Mucosa of descending colon (tissue), 3 donors: ENCODE measurements at places on chromosomes 11 and 22. TPM values are rescaled to one million over a fixed set of nuclear protein-coding genes. Genes with fewer than 3 reads are reported as not detected.

The DLG2 gene
- 2.4 TPM for total RNA-seq

The OR56A1 gene
- 0.09 TPM for total RNA-seq

The CABP4 gene
- total RNA-seq, result 1.9 TPM

The KCNJ11 gene
- 3.9 TPM for total RNA-seq

The PANX3 gene
- total RNA-seq, result not detected

The CCDC73 gene
- not detected for total RNA-seq

The SYT13 gene
- total RNA-seq, result 28.6 TPM

The CCDC81 gene
- 0.73 TPM for total RNA-seq

The EFCAB6 gene
- 1.7 TPM for total RNA-seq

The MRGPRX1 gene
- total RNA-seq, result not detected

The PTPRCAP gene
- 10.0 TPM for total RNA-seq

The SCT gene
- 1.0 TPM for total RNA-seq

The GPR83 gene
- total RNA-seq, result 0.51 TPM

The A4GALT gene
- total RNA-seq, result 9.3 TPM

The CYP2D6 gene
- total RNA-seq, result 10.0 TPM

The APOBEC3H gene
- total RNA-seq, result not detected

The APOA4 gene
- not detected for total RNA-seq

The FAM83F gene
- total RNA-seq, result 48.0 TPM

The EHD1 gene
- total RNA-seq, result 85.9 TPM

The OR5D16 gene
- not detected for total RNA-seq

The DRD2 gene
- total RNA-seq, result 0.41 TPM

The ACER3 gene
- 45.7 TPM for total RNA-seq

The OR4A16 gene
- not detected for total RNA-seq

The CALCB gene
- total RNA-seq, result not detected

The SCN3B gene
- total RNA-seq, result 2.6 TPM

The CCDC188 gene
- total RNA-seq, result 0.41 TPM

The BRSK2 gene
- 4.3 TPM for total RNA-seq

The OR10D3 gene
- not detected for total RNA-seq

The SLC22A9 gene
- not detected for total RNA-seq

The DBX1 gene
- not detected for total RNA-seq

The CCDC116 gene
- 0.22 TPM for total RNA-seq

The MRTFA gene
- total RNA-seq, result 35.0 TPM

The OR2AG1 gene
- not detected for total RNA-seq

The APOL5 gene
- not detected for total RNA-seq

The DDIAS gene
- 1.2 TPM for total RNA-seq

The OR4D5 gene
- not detected for total RNA-seq
